ENCODE measurements at places on chromosomes 11 and 22. TPM values are rescaled to one million over a fixed set of nuclear protein-coding genes. Genes with fewer than 3 reads are reported as not detected.
A peak's percentile ranks its signal among the peaks of the same experiment; 100 is the strongest.

DNA sequence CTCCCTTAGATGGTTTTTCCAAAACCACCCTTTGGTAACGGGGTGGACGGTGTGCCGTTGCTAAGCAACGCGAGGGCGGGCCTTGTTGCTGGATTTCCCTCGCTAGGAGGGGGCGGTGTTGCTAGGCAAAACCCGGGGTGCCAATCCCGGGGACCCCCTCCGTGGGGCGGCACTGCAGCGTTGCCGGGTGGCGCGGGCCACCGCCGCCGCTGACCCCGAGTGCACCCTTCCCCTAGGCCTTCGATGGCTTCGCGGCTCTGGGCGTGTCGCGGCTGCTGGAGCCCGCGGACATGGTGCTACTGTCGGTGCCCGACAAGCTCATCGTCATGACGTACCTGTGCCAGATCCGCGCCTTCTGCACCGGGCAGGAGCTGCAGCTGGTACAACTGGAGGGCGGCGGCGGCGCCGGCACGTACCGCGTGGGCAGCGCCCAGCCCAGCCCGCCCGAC lies 8.9 kb downstream of the EHBP1L1 start:
- peak; percentile 28 for DNase-seq

- no peak for DNase-seq
These were observed 111.4 kb upstream of the TBCEL start for GRCh38 chr11:120912504-120912903.

- DNase-seq, result no peak
These were observed 40.2 kb downstream of the FZD4 start for GRCh38 chr11:86914865-86915519.

- DNase-seq, result peak; percentile 10
These were observed 192.6 kb downstream of the CASP12 start for GRCh38 chr11:104705490-104706190.

GRCh38 chr11:5124891-5125620 lies 13.1 kb downstream of the OR52A5 start:
- DNase-seq, result no peak

DNA sequence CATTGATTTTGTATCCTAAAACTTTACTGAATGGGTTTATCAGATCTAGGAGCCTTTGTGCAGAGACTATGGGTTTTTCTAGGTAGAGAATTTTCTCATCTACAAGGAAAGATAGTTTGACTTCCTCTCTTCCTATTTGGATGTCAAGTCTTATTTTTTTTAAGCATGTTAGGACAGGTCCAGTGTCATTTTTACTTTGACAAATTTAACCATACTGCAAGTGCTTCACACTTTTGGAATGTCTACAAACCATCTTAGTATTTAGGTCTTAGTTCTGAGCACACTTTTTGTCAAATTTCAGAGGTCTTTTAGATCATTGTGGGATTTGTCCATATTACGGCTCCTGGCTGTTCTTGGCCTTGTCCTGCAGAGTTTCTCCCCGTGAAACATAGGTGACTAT lies 715.2 kb upstream of the RAG2 start:
- no peak for DNase-seq

- no peak for DNase-seq
These were observed 89.4 kb downstream of the PACS1 start for GRCh38 chr11:66159324-66159984.

GRCh38 chr11:68471360-68472340 lies 11.1 kb downstream of the PPP6R3 start:
- DNase-seq, result no peak

The NXPE4 gene
- not detected for total RNA-seq

DNA sequence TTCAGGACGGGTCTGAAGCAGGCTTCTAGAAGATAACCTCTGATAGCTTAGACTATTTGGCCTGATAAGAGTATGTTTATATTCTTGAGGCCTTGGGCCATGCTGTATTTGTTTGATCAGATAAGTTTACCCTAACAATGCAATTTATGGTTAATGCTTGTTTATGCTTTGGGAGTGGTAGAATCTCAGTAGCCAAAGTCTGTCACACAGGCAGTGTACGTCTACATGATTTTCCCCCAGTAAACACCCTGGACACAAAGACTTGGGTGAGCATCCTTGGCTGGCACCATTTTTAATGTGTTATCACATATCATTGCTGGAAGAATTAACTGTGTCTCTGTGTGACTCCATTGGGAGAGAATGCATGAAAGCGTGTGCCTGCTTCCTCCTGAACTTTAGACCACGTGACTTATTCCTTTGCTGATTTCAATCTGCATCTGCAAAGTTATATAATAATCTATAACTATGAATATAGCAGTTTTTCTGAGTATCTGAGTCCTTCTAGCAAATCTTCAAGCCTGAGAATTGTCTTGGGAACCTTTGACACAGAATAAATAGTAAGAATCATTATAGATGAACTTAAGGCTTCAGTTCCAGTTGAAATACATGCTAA lies 172.4 kb downstream of the CASP12 start:
- no peak for DNase-seq

The MMP3 gene
- not detected for total RNA-seq

DNA sequence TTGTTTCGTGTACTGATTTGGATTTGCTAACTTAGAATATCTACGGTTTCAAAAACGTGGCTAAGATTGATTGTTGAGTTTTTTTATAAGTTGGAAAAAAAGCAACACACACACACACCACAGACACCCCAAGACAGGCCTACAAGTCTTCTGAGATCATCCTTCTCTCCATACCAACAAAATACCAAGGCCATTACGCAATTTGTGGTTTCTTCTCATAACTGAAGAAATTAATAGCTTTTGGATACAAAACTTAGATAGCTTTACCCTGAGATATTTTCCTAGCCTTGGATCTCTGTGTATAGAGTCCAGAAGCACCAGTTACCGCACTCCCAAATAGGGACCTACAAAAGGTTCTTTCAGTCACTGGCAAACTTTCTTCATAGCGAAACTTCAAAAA lies 113.6 kb downstream of the SIK3 start:
- DNase-seq, result no peak

GRCh38 chr22:30857791-30858190 lies 110.8 kb downstream of the MORC2 start:
- no peak for DNase-seq

DNA sequence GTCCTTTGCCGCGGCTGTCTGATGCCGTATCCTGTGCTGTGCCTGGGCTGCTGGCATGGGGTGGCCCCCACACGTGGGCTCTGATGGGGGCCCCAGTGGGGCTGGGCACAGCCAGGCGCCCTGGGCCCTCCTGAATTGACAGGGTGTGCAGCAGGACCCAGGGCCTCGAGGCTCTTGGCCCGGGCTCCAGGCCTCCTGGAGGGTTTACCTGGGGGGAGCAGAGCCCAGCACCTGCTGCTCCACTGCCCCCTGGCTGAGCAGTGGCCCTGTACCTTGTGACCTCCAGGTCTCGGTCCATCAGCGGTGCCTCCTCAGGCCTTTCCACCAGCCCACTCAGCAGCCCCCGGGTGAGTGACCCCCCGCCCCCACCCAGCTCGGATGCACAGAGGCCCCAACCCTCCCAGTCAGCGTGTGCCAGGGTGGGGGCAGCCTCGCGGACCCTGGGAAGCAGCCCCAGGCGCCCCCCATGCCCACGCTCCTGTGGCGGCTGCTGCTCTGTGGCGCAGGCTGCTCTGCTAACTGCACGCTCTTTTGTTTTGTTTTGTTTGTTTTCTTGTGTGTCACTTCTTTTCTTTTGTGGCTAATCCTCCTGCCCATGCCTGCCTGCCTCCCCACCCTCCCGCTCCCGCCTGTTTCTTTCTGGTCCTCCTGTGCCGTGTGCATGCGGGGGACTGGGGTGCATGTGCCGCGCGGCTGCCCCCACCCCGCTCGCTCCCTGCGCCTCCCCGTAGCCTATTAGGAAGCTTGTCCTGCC lies 36.9 kb downstream of the MOB2 start:
- no peak for DNase-seq

DNA sequence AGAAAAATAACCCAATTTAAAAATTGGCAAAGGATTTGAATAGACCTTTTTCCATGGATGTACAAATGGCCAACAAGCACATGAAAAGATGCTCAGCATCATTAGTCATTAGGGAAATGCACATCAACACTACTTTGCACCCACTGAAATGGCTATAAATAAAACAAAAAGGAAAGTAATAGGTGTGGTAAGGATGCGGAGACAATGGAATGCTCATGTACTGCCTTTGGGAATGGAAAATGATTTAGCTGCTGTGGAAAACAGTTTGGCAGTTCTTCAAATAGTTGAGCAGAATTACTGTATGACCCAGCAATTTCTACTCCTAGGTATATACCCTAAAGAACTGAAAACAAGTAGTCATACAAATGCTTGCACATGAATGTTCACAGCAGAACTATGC lies 37.4 kb downstream of the LARGE2 start:
- no peak for DNase-seq

DNA sequence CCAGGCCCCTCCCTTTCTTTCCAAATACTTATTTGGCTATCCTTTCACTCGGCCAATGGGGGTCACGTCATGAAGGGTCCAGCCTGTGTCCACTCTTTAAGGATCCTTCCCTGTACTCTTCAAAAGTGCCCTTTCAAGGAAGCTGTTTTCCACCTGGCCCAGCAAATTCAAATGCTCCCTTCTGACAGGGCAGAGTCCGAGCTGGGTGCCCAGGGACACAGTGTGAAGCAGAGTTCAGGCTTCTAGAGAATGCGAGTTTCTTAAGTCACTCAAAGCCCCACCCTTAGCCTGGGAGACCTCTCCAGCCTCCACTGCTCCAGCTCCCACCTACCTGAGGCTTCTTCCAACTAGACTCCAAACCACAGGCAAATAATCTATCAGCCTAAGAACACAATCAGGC lies 5.5 kb upstream of the APOA1 start:
- no peak for DNase-seq

The PACS1 gene
- total RNA-seq, result 82.5 TPM

The SCGB2A2 gene
- not detected for total RNA-seq

The UCP3 gene
- total RNA-seq, result 2.5 TPM

DNA sequence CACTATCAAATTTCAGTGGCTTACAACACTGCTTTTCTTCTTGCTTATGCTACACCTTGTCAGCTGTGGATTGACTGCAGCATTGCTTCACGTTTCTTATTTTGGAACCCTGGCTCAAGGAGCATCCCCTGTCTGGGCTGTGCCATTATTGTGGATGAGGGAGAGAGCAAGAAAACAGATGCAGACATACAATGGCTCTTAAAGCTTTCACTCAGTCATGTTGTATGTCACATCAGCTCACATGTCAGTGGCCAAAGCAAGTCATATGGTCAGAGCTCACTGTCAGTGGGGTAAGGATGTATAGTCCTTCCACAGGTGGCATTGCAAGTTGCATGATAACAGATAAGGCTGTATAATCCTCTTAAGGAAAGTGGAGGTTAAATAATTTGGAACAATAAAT lies 10.0 kb downstream of the ARHGEF12 start:
- DNase-seq, result no peak

DNA sequence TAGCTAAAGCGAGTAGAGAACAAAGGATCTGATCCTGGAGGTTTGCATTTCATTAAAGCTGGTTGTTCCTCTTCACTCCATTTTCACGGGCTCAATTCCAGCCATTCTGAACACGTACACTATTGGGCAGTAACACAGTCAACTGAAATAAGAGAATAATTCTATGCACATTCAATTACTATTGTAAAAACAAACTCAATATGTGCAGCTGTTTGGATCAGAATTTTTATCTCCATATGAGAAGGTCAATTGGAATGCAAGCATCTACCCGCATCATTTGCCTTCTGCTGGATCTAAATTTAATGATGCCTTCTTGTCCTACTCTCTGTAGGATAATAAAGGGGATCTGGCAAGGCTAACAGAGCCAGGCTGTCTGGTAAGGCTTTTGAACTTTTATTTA lies 562.8 kb upstream of the CCDC179 start:
- no peak for DNase-seq

The RFPL2 gene
- total RNA-seq, result not detected

GRCh38 chr22:22787786-22788459 lies 99.7 kb upstream of the IGLL5 start:
- DNase-seq, result peak; percentile 73

The FOLR1 gene
- total RNA-seq, result not detected

- DNase-seq, result peak; percentile 86
These were observed 15.3 kb upstream of the RASL10A start for GRCh38 chr22:29330753-29331152.

DNA sequence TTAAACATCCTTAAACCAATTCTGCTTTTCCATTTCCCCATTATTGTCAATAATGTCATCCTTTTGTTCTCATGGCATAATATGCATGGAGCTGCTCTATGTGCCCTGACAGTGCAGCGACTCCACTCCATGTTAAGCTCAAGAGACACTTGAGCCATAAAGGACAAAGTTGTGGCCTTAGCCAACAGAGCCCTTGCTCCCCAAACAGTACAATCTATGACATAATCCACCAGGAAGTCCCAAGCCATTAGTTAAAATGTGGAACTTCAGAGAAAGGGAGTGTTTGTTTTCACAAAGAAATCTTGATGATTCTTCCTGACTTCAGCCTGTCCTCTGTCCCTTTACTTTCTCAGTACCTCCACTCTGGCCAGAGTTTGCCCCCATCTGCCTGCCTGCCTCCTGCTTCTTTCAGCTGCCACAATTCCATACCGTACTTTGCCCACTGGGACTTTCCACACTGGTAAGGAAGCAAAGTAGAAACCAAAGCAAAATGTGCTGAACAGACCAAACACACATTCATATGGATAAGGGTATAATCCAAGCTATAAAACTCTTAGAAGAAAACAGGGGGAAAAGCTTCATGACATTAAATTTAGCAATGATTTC lies 46.3 kb upstream of the ZC3H12C start:
- no peak for DNase-seq

The STX3 gene
- 10.4 TPM for total RNA-seq

The RFPL3 gene
- not detected for total RNA-seq

DNA sequence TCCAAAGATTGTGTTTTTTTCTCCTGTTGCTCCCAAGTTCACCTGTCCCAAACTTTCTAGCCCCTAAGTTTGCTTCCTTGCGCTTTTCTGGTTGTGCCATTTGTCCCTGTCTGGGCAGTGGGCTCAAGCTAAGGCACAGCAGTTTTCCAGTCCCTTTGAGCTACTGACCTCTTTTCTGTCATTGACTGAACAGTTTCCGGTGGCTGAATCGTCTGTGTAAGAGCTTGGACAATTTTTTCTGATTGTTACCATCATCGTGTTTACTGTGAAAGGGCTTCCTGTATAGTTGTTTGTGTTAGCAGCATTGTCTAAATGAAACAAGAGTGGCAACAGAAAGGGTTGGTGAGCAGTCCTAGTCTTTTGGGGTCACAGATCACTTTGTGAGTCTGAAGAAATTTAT lies 49.8 kb downstream of the BMAL1 start:
- DNase-seq, result no peak

The SLC29A2 gene
- 18.7 TPM for total RNA-seq

DNA sequence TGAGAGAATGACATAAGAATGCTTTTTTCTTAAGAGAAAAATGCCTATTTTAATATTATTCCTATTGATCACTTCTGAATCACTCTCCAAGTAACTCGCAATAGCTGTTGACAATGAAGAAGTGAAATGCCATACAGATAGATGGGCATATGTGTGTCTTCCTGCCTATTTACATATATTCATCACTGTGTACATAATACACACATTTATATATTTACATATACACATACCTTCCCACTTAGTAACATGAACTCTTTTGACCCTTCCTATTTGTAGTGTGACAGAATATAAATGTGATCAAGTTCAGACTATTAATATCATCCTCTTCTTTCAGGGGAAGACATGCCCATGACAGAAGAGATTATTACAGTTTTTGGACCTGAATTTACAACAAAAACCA lies 756.7 kb downstream of the DLG2 start:
- no peak for DNase-seq

All from right cardiac atrium (tissue), 5 donors.